ENCODE measurements at places on chromosomes 6 and 20.

DNA sequence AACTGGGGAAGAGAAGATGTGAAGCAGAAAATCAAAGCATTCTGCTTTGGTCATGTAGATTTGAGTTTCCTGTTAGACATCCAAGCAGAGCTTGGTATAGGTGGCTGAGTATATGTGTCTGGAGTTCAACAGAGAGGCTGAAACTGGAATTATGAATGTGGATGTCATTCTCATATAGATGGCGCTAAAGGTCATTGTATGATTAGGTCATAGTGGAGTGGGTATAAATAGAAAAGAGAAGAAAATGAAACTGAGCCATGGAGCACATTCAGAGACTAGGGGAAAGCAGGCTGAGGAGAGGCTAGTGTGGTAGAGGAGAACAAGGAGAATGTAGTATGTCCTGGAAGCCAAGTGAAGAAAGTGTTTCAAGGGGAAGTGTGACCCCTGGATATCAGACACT is 295.6 kb upstream of the PLN start:
- no peak for DNase-seq

- DNase-seq: no peak
Measured at GRCh38 chr6:31394381-31394780, 9.0 kb upstream of the MICA start.

DNA sequence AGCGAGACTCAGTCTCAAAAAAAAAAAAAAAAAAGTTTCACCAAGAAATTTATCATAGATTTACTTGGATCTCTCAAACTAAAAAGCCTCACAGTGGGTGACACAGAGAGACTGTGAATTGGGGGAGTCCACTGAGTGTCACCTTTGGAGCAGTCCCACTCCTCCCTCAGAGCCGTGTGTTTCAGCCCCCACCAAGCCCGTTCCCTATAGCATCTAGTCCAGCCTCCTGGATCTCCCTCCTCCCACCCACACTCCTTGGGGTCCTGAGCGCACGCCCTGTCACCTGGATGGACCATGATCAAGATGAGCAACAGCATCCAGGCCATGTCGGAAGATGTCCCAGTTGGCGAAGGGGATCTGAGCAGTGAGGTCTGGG is 422 bp downstream of the NCR3 start:
- no peak for DNase-seq

DNA sequence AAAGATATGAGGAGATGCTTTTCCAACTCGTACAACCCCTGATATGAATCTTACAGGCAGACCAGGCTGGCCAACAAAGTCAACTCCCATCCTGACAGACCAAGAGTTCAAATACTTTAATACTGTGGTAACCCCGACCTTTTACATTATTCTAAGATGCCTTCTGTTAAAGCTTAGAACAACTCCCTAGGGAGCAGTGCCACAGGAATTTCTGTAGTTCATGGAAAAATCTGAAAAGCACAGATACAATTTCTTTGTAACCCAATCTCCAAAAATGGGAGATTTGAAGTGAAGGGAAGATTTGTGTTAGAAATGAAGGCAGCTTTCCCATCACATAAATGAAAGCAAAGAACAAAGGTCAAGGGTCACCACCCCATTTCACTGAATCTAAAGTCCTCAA is 151.3 kb upstream of the BEND6 start:
- DNase-seq: no peak

GRCh38 chr20:24575811-24576210 is 106.4 kb downstream of the SYNDIG1 start:
- DNase-seq: no peak

GRCh38 chr6:159101656-159102055 is 56.9 kb upstream of the TAGAP start:
- no peak for DNase-seq

GRCh38 chr20:61934716-61935530 is 130.8 kb downstream of the TAF4 start:
- DNase-seq: no peak

GRCh38 chr20:32924781-32925180 is 66.1 kb downstream of the EFCAB8 start:
- DNase-seq: no peak

DNA sequence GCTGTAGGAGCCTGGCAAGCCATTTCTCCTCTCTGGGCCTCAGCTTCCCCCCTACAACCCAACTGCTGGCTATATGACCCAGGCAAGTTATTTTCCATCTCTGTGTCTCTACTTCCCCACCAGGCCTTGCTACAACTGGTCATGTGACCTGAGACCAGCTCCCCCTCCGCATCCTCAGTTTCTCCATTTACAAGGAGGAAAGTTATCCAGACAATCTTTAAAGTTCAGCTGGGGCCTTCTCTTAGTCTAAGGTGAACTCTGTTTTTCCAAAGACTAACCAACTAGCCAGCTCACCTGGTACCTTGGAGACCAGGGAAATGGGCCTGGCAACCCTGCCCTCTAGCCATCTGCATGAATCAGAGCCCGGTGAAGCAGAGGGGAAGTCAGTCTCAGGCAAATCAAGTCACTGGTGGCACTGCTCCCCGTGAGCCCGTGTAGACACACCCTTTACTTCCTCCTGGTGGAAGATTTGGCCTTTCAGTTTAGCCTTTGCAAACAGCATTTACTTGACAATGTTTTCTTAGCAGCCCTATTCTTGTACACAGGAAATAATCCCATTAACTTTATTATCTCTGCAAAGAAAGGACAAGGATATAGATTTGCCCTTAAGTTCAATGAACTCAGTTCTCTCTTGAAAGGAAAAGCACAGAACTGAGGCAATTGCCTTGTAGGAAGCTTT is 157.7 kb downstream of the VEGFA start:
- no peak for DNase-seq

- DNase-seq: no peak
Measured at GRCh38 chr20:36653456-36653855, 7.5 kb upstream of the SLA2 start.

GRCh38 chr6:38320843-38321242 is 318.9 kb downstream of the BTBD9 start:
- DNase-seq: no peak

DNA sequence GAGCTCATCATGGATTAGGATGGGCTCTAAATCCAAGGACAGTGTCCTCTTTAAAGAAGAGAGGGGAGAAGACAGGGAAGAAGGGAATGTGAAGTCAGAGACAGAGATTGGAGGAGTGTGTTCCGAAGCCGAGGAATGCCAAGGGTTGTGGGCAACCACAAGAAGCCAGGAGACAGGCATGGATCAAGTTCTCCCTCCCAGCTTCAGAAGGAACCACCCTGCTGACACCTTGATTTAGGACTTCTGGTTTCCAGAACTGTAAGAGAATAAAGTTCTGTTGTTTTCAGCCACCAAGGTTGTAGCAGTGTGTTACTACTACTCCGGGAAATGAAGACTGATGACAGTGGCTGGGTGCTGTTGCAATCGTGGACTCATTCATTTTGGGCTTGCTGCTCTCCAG is 120.1 kb downstream of the RPS12 start:
- no peak for DNase-seq

DNA sequence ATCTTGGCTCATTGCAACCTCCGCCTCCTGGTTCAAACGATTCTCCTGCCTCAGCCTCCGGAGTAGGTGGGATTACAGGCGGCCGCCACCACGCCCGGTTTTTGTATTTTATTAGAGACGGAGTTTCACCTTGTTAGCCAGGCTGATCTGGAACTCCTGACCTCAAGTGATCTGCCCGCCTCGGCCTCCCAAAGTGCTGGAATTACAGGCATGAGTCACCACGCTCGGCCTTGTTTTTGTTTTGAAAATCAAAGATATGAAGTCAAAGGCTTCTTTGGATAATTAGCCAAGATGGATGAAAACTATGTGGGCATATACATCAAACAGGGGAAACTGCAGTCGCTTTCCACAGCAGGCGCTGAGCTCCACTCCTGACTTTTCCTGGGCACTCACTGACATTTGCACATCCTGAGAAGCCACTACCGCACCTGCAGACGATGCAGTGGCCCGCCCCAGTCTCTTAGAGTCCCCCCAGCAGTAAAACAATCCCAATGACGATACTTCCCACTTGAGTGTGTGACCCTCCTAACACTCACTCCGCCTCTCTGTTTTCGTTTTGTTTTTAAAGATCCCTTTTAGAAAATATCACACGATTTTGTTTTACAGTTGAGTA is 44.1 kb downstream of the GJA1 start:
- DNase-seq: no peak

DNA sequence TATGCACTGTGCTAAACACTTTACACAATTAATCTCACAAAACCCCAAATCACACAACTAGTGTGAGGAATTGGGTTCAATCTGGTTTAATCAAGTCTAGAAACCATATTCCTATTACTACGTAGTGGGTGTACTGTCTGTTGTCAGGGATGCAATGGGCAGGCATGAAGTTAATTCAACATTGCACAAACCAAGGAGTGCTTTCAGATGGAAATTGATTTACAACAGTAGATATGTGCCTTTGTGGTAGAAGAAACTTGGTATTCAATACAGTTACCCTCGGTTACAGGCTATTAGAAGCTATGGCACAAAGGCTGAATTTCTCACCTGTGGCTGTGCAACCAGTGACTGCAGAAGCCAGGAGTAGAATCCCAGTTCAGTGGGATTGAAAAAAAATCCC is 157.8 kb downstream of the CLIC5 start:
- no peak for DNase-seq

DNA sequence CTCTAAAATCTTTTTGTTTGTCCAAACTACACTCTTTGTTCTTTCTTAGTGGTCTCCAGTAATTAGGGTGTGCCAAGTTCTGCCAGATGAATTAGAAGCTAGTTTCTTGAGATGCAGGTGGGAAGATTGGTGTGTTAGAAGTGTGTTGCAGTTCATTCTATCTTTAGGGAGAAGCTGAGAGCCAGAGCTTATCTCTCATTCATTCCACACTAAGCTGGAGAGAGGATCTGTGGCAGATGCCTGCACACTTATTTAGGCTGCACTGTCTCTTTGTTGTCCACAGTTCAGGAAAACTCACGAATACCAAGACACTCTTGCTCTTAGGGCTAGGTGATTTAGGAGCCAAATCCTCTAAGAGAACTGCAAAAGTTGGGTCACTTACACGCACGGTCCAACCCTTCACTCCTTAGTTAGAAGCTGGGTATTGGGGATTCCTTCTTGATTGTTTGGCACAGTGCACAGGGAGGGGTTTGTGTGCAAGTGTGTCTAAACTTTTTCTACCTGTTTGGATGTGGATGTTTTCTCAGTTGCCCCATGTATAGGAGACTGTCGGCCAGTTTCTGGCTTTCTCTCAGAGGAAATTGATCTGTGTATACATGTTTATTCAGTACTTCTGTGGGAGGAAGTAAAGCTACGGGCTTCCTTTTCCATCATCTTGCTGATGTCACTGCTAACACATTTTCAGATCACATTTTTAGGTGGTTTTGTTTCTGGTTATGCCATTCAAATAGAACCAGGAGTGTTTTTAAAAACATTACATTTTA is 49.5 kb downstream of the SMAP1 start:
- DNase-seq: no peak

GRCh38 chr6:167115054-167115453 is 7.8 kb upstream of the CCR6 start:
- no peak for DNase-seq

GRCh38 chr6:40714143-40714542 is 127.0 kb upstream of the LRFN2 start:
- DNase-seq: no peak

- no peak for DNase-seq
Measured at GRCh38 chr20:4924446-4924845, 76.9 kb downstream of the SLC23A2 start.

- DNase-seq: no peak
Measured at GRCh38 chr6:13089296-13089994, 238.9 kb downstream of the TBC1D7 start.

DNA sequence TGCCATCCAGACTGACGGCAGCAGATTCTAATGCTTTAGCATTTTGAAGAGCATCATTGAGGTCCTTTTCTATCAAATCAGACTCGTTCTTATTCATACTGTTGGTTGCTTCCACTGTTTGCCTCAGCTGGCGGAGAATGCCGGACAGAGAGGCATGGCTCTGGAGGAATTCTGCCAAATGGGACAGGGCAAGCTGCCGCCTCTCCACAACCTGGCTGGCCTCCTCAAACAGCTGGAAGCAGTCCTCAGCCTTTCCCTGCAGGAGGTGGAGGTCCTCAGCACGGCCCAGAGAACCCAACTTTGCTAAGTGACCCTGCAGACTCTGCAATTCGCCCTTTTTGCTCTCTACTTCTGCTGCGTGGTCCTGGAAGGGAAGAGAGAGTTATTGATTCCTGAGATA is 220.5 kb downstream of the SYNE1 start:
- DNase-seq: no peak

GRCh38 chr6:50147371-50147770 is 97.6 kb upstream of the DEFB112 start:
- no peak for DNase-seq

- no peak for DNase-seq
Measured at GRCh38 chr6:151494235-151494935, 568 bp downstream of the CCDC170 start.

DNA sequence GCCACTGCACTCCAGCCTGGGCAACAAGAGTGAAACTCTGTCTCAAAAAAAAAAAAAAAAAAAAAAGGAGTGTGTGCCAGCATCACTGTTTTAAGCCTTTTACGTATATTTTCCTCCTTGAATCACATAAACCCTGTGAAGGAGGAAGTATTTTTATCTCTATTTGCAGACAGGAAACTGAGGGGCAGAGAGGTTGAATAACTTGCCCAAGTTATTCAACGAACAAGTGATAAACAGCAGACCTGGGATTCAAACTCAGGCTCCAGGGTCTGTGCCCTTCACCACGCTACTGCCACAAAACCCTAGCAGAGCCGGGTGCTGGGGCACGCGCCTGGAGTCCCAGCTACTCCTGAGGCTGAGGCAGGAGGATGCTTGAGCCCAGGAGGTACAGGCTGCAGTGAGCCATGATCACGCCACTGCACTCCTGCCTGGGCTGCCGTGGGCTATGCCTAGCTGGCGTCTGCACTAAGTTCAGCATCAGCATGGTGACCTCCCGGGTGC is 9.4 kb upstream of the AVP start:
- no peak for DNase-seq

DNA sequence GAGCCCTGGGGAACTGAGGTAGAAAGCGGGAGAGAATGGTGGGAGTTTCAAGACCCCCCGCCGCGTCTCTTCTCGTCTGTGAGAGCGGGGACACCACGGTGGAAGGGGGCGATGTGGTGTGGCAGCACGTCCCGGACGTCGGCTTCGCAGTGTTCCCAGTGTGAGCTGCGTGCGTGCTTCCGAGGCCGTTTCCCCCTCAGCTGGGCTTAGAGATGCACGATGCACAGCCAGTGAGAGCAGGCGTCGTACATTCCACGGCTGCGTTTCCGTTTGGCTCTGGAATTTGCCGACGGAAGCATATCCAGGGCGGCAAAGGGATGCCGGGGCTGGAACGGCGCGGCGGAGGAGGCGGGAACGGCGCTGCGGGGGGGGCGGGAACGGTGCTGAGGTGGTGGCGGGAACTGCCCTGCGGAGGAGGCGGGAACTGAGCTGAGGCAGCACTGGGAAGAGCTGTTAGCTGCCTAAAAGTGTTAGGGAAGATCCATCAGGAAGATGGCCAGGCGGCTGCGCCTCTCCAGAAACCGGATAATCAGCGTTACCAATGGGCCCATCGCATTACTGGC is 37.7 kb downstream of the KIF25 start:
- peak; percentile 73 for DNase-seq
